ENCODE measurements at places on chromosomes 13 and 19. TPM values are rescaled to one million over a fixed set of nuclear protein-coding genes. Genes with fewer than 3 reads are reported as not detected.
A peak's percentile ranks its signal among the peaks of the same experiment; 100 is the strongest.

DNA sequence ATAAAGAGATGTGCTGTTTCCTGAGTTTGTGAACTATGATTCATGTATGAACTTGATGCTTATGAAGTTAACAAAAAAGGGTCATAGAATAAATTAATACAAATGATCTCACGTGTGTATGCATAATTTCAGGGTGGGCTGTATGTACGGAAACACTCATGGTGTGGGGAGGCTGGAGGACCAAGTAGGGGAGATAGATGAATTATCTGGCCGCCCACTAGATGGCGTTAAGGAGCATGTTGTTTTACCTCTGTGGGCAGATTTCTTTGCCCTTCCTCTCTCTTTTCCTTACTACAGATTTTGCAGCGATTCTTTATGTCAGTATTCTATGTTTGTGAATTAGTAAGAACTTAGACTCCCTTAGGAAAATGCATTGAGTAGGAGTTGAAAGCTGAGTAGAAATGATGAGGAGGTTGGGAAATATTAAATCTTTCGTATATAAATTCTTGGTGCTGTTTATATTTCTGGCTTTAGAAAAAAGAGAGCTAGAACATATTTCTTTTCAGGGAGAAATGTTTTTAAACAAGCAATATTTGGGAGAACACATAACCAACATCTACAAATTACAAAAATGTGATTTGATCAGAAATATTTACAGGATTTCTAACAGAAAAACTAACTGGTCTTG, 47.4 kb upstream of the TMTC4 start:
- DNase-seq: peak; percentile 68

DNAAF3 gene
- 4.2 TPM for total RNA-seq

ERICH4 gene
- total RNA-seq: not detected

DNA sequence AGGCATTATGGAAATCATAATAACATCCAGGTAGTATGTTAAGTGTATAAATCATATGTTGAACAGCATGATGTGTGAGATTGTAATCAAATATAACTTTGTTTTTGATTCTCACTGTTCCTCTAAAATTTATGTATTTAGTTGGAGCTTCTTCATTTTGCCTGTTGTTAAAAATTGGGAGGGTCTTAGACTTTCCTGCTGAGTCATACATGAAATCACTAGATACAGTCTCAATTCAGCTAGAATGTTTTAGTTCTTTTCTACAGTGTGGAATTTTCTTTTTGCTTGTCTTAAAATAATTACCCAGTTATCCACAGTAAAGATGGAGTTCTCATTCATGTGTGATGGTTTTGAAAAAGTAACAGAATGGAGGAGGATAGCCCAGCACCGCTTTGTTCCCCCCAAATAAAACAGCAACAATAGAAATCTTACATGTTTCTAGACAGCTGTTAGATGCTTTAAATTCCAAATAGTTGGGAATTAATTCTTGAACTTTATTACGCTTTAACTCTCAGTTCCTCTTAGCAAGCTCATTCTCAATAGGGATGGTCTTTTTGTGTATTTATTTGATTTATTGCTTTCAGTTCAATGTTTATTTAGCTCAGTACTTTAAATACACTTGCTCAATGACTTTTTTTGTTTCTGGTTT, 109.5 kb downstream of the PDS5B start:
- peak; percentile 2 for DNase-seq

WDR88 gene
- total RNA-seq: not detected

VSTM2B gene
- not detected for total RNA-seq

DNA sequence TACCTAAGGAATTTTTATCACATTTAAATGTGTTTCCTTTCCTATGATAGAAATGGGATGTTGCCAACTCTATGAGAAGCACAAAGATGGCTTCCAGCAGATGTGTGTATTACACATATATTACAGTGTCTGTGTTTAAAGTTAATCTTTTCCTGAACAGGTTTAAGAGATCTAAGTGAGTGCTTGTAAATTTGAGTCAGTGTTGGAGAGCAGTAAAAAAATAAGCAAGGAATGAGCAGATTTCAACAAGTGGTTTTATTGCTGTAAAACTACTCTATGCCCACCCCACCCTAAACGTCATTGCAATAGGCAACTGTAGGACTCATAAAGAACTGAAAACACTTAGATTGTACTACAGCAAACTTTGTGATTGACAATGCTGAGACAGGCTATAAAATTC, 248.7 kb downstream of the KLF5 start:
- DNase-seq: no peak

- peak; percentile 52 for DNase-seq
These were observed 2494.9 kb upstream of the PCDH20 start for GRCh38 chr13:63910511-63910910.

Data from A673 (cell line).